CD8-positive, alpha-beta memory T cell (primary cell): ENCODE measurements at places on chromosomes 4 and X.

DNA sequence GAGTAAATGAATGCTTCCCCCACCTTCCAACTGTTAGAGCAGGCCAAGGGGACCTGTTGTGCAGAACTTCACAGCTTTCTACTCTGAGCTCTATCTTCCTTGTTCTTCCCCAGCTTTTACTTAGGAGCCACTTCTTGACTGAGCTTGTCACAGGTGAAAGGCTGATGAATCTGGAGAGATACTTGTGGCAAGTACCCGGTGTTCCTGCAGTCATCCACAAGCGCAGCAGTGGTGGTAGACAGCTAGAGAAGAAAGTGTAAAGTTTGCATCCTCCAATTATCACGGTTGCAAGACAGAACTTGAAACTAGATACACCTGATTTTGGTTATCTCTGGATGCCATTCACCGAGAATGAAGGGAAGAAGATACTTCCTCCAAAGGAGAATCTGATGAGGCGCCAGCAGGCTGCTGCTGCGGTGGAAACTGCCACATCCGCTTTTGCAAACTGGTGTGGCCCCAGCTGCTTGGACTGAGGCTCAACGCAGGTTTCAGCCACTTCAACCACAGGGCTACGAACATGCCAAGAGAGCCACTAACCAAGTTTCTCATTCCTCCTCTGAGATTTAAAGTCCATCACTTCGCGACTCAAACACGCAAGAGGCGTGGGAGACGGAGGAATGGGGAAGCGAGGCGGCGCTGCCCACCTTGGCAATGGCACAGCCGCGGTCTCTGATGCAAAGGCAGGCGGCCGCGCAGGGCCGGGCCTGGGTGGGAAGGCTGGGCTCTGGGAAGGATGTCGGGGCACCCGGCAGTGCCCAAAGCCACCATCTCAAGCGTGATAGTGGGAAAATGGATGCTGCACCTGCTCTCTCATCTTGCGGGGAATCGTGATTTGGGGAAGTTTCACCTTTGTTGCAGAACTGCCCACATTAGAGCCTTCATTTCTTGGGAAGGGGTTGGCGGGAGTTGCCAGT lies 1.3 kb upstream of the FHIP1A start:
- DNase-seq: no peak

GRCh38 chr4:112001041-112001440 lies 144.2 kb upstream of the FAM241A start:
- no peak for DNase-seq

- no peak for DNase-seq
Measured at GRCh38 chrX:102599951-102600579, 750 bp downstream of the ARMCX5 start.

- DNase-seq: no peak
Measured at GRCh38 chr4:112288455-112288854, 2.8 kb upstream of the TIFA start.

DNA sequence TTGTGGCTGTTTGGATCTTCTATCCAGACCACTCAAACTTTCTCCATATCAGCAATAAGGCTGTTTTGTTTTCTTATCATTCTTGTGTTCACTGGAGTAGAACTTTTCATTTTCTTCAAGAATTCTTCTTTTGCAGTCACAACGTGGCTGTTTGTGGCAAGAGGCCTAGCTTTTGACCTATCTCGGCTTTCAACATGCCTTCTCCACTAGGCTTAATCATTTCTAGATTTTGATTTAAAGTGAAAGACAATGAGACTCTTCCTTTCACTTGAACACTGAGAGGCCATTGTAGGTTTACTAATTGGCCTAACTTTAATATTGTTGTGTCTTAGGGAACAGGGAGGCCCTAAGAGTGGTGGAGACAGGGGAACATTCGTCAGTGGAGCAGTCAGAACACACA lies 19.1 kb downstream of the FGF2 start:
- DNase-seq: no peak

- DNase-seq: no peak
Measured at GRCh38 chrX:18290200-18290599, 64.3 kb downstream of the SCML2 start.

GRCh38 chr4:7196736-7197135 lies 4.4 kb downstream of the SORCS2 start:
- DNase-seq: no peak

- DNase-seq: no peak
Measured at GRCh38 chr4:185269286-185269685, 59.9 kb downstream of the SNX25 start.

- DNase-seq: no peak
Measured at GRCh38 chrX:25143596-25143995, 127.8 kb upstream of the ARX start.

- DNase-seq: no peak
Measured at GRCh38 chr4:1232661-1233621, 16.0 kb downstream of the CTBP1 start.

- DNase-seq: no peak
Measured at GRCh38 chr4:3799496-3799895, 33.3 kb downstream of the ADRA2C start.

DNA sequence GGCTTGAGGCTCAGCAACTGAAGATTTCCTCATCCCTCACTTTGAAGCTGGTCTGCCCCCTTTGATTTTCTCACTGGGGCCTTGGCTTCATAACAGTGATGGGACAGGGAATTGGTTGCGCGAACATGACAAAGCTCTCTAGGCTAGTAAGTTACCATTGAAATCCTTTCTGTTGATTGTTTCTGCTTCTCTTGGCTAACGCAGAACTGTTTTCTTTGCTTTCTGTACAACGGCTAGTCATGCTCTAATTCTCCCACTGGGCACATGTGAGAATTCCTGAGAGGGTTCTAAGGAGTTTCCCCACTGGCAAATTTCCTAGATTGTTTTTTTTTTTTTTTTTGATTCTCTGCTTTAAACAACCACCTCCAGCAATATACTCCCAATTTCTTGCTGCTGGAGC lies 738.6 kb downstream of the PCDH7 start:
- DNase-seq: no peak

GRCh38 chr4:70666369-70666768 lies at the start of gene JCHAIN:
Gene JCHAIN (minus strand): TSS chr4:70666508. CDS start chr4:70666490, 18 bp downstream.
- no peak for DNase-seq

- no peak for DNase-seq
Measured at GRCh38 chr4:189050643-189051042, 890.0 kb upstream of the FRG1 start.

- DNase-seq: no peak
Measured at GRCh38 chr4:172390331-172390730, 577.1 kb downstream of the GALNTL6 start.

DNA sequence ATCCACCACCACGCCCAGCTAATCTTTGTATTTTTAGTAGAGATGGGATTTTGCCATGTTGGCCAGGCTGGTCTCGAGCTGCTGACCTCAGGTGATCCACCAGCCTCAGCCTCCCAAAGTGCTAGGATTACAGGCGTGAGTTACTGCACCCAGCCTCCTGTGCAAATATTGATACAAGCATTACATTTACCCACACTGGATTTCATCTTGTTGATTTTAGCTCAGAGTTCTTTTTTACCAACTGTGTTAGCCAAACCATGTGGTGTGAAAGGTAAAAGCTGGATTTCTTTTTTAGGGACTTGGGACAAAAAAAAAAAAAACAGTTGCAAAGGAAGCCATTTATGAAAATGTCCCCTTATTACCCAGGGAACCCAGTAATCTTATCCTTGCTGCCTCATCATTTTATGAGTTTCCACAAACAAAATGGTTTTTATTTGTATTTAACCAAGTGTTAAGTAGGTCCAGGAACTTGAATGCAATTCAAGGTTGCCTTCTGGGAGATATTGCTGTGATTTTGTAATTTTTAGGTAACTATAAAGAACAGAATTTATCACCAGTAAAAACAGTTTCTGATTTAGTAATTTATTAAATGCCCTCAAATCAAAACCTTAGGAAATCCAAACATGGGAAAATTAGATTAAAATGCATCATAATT lies 202.5 kb downstream of the PALLD start:
- no peak for DNase-seq

DNA sequence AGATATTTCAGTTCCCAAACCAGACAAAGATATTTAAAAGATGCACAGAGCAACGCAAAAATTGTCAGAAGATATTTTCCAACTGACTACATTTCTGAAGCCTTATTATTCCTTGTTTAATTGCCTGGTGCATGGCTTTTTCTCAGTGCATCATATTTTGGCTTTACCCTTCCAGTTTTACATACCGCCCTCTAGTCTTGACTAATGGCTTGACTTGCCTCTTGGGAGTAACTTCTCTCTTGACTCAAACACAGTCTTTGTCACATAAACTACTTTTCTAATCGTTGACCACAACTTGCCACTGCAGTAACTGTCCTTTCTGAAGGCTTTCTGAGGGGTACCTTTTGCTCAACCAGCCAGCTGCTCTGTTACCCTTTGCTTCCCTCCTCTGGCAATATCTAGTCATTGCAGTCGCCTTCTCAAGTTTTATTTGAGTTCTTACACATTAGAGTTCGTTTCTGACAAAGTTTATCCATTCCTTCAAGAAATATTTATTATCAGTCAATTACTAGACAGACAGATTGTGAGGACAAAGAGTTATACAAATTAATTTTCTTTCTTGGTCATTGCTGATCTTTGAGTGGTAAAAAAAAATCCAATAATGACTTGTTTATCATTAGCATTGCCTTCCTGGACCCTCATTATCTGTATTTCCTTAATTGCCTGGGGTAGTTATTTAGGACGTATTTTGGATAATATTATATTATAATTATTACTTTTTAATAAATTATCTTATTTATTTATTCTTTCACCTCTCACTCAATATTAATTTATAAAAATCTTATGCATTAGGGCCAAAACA lies 506.9 kb upstream of the PCDH10 start:
- no peak for DNase-seq

DNA sequence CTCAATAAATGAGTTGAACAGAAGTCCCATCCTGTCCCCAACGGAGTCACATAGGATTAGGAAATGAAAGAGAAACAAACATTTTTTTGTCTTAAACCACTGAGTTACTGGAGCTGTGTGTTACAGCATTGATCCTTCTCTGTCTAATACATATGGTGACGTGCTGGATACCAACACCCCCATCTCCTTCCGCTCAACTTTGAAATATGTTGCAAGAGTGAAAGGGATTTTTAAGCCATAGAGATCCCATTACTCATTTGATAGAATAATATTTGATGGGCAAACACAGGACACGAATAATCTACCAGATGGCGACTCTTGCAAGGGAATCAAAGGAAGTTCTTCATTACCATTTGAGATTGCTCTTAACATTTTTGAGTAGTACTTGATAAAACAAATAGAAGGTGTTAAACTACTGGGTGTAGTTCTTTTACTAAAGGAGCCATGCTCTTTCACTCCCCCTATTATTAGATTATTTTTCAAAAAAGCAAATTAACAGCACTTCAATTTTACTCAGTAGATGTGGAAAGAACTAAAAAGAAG lies 140.5 kb downstream of the PACRGL start:
- no peak for DNase-seq

GRCh38 chrX:16658284-16658683 lies 8.3 kb downstream of the S100G start:
- no peak for DNase-seq

GRCh38 chr4:3382251-3382650 lies 59.5 kb upstream of the HGFAC start:
- DNase-seq: no peak

GRCh38 chrX:5528057-5528456 lies 700.6 kb downstream of the NLGN4X start:
- no peak for DNase-seq

DNA sequence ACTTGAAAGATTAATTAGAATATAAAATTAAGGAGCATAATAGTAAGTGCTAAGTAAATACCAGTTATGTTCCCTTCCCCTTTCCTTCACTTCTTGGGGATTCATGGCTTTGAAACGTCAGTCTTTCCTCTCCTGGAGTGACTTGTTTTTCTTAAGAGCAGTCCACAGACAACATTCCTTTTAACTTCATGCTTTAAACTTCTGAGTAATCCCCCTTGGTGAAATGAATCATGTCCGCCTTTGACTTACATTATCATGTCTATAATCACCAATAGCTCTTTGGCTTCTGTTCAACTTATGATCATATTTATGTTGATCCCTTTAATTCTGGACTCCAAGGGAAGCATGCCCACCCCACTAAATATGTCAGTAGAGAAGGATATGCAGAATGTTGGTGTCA lies 1012.1 kb upstream of the SLIT2 start:
- no peak for DNase-seq

DNA sequence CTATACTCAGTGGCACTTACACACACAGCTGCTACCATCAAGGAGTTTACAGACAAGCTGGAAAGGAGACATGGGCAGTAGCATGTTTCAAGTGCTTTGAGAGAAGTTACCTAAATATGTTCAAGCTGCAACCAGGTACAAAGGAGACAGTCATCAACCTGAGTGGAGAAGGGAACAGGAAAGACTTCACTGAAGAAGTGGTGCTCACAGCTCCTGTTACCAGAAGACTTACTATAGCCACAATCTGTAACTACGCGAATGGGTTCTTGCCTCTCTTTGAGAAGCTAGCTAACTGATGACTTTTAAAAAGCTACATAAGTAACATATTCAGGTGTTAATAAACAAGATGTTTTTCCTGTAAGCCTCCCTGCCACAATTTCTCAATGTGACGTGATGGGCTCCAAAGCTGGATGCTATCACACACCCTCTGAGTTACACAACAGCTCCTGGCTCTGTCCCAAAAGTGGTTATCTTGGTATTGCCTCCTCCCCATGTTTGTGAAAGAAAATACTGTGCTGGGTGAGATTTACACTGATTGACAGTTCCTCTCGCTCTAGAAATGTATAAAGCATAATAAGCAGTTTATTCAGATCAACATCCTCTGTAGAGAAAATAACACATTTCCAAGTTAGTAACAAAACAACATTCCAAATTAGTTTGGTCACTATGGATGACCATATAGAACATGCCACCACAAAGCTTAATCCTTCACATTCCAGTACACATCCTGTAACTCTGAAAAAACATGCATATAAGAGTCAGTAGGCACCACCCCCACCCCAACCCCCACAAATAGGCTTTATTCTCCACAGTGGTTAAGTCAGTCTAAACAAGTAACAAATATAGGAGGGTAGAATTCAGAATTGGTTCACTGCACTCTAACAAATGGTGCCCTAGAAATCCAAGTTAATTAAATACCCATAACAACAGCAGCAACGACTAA lies 81.8 kb downstream of the FRYL start:
- no peak for DNase-seq

DNA sequence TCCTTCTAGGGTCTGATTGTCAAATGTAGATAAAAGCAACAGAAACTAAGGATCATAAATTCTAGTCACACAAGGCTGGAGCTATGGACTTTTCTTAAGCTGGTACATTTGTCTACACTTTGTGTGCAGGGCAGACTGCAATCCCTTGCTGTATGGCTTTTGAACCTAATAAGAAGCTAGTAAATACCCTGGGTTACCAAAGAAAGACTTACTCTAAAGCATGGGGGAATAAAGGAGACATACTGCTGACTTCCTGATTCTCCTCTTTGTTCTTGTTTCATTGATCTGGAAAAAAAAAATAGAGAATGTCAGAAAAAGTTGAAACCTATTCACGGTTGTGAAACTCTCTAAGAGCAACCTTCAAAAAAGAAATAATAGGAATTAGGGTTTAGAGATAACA lies 216.6 kb upstream of the TLL1 start:
- DNase-seq: no peak

DNA sequence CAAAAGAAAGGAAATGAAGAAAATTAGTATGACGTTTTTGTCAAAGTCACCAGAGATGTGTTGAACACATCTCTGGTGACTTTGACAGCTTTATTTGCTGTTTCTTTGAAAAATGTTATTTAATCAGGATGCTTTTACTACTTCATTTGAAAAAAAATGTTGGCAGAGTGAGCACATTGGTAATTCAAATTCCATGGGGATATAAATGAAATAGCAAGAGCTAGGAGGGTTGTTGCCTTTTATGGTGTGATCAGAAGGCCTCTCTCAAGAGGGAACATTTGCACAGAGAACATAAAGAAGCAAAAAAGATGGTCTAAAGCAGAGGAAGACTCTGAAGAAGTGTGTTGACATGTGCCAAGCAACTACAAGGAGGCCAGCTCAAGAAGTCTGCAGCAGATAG lies 46.6 kb upstream of the CXCL8 start:
- no peak for DNase-seq
